ENCODE measurements at places on chromosomes 2 and 18. TPM values are rescaled to one million over a fixed set of nuclear protein-coding genes. Genes with fewer than 3 reads are reported as not detected.
A peak's percentile ranks its signal among the peaks of the same experiment; 100 is the strongest.

DNA sequence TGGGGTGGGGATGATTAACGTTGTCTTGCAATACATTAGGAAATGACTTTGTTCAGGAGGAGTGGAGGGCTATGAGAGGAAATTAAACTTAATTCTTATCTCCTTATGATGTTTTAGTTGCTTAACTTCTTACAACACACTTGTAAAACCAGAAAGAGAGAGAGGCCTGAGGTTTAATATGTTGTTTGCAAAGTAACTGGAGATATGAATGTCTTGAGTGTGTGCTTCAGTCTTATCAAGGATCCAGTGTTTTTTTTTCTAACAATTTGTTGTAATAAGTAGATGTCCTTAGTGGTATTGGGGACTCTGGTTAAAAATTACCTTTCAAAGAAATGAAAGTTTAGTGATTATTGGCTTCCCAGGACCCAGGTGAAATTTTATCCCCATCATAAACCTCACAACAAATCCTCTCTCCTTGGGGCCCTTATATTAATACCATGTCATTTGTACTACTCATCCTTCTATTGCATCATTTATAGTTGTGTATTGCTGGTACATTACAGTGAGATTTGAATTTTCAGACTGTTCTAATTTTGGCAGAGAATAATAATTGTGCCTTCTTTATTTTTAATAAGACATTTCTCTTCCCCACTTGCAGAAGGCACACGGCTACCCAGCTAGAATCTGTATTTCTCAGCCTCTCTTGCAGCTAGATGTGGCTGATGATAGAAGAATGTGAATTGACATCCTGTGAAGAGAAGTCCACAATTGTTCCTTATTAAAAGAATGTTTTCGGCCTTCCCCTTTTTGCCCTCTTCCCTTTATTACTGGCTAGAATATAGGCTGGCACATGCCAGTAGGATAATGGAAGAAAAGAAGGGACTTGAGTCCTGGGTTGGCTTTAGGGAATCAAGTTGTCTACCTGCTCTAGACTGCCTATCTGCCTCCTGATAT is 91.9 kb upstream of the CXCR4 start:
- no peak overlapping the region for H3K27ac ChIP-seq
- peaks cover 4% of the 10 kb centered on the region for H3K27me3 ChIP-seq
- no peak overlapping the region for H3K4me3 ChIP-seq
- no peak for DNase-seq
- H3K4me1 ChIP-seq: peaks cover 45% of the 10 kb centered on the region

GRCh38 chr2:134074619-134075018 is 179.3 kb upstream of the MGAT5 start:
- no peak for DNase-seq
- H3K4me3 ChIP-seq: no peak overlapping the region
- no peaks in the 10 kb centered on the region for H3K36me3 ChIP-seq
- H3K4me1 ChIP-seq: no peaks in the 10 kb centered on the region

- peaks cover 11% of the 10 kb centered on the region for H3K27me3 ChIP-seq
- no peak for DNase-seq
- no peaks in the 10 kb centered on the region for H3K4me1 ChIP-seq
- no peak overlapping the region for H3K27ac ChIP-seq
- no peak overlapping the region for H3K4me3 ChIP-seq
Measured at GRCh38 chr2:200751786-200752185, 59.9 kb upstream of the BZW1 start.

DNA sequence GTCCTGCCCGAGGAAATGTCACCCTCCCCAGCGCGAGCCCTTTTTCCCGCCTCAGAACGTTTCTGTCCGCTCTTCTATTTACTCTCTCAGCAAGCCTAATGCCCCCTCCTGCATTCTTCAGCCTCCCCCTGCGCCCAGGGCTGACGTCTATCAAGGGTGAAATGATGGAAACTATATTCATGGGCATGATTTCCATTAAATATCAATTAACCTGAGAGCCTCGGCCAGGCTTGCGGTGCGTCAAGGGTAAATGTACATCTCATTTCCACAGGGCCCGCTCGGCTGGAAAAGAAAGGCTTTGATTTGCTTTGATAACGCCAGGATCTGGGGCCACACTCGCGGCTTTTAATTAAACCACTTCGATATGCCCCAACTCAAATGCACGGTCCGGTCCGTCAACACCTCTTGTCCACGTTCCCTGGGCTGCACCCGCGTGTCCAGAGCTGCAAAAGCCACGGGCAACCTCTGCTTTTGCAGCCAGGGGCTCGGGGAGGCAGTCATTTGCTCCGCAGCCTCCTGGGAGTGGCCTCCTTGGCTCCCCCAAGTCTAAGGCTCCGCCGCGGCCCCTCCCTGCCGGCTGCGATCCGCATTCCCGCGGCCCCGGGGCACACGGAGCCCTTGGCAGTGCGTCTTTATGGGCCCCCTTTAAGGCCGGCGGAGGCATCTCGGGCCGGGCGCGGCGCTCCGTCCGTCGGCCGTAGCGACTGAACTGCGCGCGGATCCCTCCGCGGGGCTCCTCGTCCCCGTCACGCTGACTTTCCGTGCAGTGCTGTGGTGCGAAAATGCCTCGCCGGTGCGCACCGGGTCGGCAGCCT is at the start of gene HOXD8:
Gene HOXD8, plus strand, starts transcription at position 724 of the 815 bp plus-strand sequence. CDS start 662 bp downstream, outside the sequence.
- H3K27me3 ChIP-seq: peaks cover 79% of the 10 kb centered on the region
- DNase-seq: no peak
- H3K36me3 ChIP-seq: no peaks in the 10 kb centered on the region

- H3K4me3 ChIP-seq: peak overlapping the region; percentile 32
- peaks cover 48% of the 10 kb centered on the region for H3K4me1 ChIP-seq
- no peak for DNase-seq
- peak overlapping the region; percentile 50 for H3K27ac ChIP-seq
- no peaks in the 10 kb centered on the region for H3K36me3 ChIP-seq
- H3K27me3 ChIP-seq: no peaks in the 10 kb centered on the region
Measured at GRCh38 chr2:168471163-168471475, 15.0 kb downstream of the CERS6 start.

DNA sequence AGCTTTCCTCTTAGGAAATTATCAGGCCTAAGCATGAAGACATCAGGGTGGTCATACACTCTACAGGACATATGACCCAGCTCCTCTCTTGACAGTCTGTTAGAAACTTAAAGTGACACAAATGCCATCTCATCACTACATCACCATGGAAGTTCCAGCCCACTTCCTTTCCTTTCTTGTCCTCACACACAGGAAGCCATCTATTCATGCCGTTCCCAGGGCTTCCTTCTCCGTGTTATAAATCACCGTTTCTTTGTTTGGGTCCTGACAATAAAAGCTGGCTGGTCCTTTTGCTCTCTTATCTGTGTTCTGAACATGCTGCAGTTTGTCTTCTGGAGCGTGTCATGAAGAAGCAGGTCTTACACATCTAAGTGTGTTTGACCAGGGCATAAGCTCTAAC is 692.1 kb upstream of the CELF4 start:
- DNase-seq: no peak
- no peaks in the 10 kb centered on the region for H3K27me3 ChIP-seq
- H3K36me3 ChIP-seq: no peaks in the 10 kb centered on the region
- H3K4me3 ChIP-seq: no peak overlapping the region

DNA sequence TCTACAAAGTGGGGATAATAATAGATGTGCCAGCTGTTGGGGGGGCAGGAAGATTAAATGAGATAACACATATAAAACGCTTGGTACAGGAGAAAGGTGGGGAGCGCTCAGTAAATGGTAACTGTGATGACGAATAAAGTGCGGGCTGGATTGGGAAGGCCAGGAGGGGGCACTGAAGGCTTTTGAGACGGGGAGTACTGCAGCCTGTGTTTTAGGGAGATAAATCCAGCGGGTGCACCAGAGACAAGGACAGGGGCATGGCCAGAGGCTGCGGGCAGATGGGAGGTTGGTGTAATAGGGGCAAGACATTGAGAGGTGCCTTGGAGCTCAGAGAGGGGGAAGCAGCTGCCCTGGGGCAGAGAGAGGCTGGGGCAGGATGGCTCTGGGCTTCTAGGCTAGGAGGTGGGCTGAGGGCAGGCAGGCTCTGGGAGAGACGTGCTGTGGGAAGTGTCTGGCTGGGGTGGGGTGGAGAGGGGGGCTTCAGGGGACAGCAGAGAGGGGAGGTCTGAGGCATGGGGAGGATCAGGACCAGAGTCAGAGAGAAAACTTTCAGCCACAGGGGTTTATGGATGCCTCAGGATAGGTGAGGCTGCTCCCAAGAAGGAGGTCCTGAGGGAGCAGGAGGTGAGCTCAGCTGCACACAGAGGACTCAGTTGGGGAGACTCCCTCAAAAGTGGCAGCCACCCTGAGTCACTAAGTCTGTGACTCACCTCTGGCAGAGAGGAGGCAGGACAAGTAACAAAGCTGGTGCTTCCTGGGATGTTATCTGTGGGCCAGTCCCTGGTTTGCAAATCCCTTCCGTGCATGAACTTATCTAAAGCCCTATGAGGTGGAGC is 18.8 kb downstream of the TEX44 start:
- peaks cover 23% of the 10 kb centered on the region for H3K27me3 ChIP-seq
- no peak for DNase-seq
- no peak overlapping the region for H3K27ac ChIP-seq
- H3K4me1 ChIP-seq: peaks cover 16% of the 10 kb centered on the region
- no peaks in the 10 kb centered on the region for H3K36me3 ChIP-seq

GRCh38 chr2:19078709-19079108 is 279.7 kb downstream of the OSR1 start:
- no peaks in the 10 kb centered on the region for H3K36me3 ChIP-seq
- peaks cover 2% of the 10 kb centered on the region for H3K27me3 ChIP-seq

GRCh38 chr2:37389989-37390765 is 45.7 kb downstream of the QPCT start:
- H3K36me3 ChIP-seq: no peaks in the 10 kb centered on the region
- peak; percentile 33 for DNase-seq
- H3K4me1 ChIP-seq: no peaks in the 10 kb centered on the region
- peak overlapping the region; percentile 16 for H3K4me3 ChIP-seq
- no peaks in the 10 kb centered on the region for H3K27me3 ChIP-seq

DNA sequence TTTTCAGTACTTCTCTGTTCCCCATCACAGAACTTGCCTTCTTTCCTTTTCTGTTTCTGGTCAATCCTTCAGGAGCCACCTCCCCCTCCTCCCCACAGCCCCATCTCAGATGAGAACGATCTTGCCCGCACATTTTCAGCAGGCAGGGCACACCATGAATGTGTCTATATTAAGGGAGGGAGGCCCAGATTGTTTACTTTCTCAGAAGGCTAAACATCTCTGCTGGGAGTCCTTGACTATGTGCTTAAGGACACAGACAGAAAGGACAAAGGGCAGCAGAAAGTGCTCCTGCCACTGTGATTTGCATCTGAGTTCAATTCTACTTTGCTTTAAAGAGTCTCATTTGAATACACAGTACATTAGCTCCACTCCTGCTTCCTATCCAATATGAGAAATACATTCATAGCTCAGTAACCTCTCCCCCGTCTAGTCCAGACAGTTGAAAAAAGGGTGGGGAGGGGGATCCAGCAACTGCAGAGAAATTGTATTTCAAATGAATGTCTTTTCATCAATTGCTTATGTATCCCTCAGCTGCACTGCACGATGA is 175.0 kb upstream of the PARD3B start:
- no peaks in the 10 kb centered on the region for H3K36me3 ChIP-seq
- H3K27ac ChIP-seq: no peak overlapping the region
- H3K4me1 ChIP-seq: no peaks in the 10 kb centered on the region
- peaks cover 2% of the 10 kb centered on the region for H3K27me3 ChIP-seq
- H3K4me3 ChIP-seq: no peak overlapping the region

DNA sequence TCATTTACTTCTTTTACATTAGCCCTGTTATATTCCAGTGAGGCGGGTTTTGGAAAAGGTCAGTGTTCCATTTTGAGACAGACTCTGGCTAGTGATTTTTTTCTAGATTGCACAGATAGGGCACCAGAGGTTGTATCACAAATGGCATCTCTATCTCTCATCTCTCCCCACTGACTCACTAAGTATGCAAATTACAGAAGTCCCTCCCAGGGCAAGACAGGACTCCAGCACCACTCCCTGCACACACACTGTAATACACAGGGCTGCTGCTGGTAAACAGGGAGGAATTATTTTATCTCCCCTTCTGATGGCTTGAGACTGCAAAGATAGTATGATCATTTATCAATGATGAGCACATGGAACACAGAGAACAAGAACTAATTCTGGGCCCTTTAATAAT is 46.2 kb downstream of the AKAIN1 start:
- no peaks in the 10 kb centered on the region for H3K27me3 ChIP-seq
- no peak for DNase-seq
- H3K27ac ChIP-seq: no peak overlapping the region
- no peaks in the 10 kb centered on the region for H3K36me3 ChIP-seq

- no peak for DNase-seq
- H3K27me3 ChIP-seq: no peaks in the 10 kb centered on the region
- H3K4me1 ChIP-seq: no peaks in the 10 kb centered on the region
- H3K4me3 ChIP-seq: no peak overlapping the region
- H3K36me3 ChIP-seq: no peaks in the 10 kb centered on the region
Measured at GRCh38 chr2:177545981-177546585, 153.5 kb downstream of the AGPS start.

DNA sequence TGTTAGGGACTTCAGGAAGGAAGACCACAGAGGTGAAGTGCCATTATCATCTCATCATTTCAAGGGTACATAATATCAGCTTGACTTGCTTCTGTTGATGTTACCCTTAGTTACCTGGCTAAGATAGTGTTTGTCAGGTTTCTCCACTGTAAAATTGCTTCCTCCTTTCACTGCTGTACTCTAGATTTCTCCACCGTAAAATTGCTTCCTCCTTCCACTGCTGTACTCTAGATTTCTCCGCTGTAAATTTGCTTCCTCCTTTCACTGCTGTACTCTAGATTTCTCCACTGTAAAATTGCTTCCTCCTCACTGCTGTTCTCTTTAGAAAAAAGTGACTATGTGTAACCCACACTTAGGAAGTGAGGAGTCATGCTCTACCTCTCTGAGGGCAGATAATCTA is 1460.3 kb downstream of the SUCLG1 start:
- H3K36me3 ChIP-seq: no peaks in the 10 kb centered on the region
- no peak for DNase-seq
- no peak overlapping the region for H3K27ac ChIP-seq
- no peak overlapping the region for H3K4me3 ChIP-seq

DNA sequence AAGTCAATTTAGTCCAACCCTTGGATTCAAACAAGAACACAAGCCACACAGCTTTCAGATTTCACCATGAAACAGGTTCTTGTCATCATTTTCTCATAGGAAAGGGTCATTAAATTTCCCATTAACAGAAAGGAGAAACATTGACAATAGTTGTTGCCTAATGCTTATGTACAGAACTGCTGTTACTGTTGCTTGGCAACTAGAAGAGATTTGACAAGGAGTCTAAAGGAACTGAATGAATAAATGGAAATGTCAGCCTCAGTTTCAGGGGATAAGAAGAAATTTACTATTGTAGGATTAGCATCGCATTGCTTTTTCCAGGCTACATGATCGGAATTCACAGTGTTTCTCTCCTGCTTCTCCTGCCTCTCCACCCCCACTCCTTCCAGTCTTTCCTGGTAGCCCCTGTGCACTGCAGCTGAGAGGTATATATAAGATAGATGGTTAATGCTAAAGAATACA is 90.3 kb downstream of the SPATS2L start:
- H3K36me3 ChIP-seq: no peaks in the 10 kb centered on the region
- no peaks in the 10 kb centered on the region for H3K27me3 ChIP-seq
- H3K4me1 ChIP-seq: no peaks in the 10 kb centered on the region

GRCh38 chr2:9407363-9407811 is 15.9 kb downstream of the ITGB1BP1 start:
- no peak overlapping the region for H3K4me3 ChIP-seq
- H3K4me1 ChIP-seq: no peaks in the 10 kb centered on the region
- no peak for DNase-seq

Gene DHRS9
- not detected for polyA plus RNA-seq

Gene CDH7
- not detected for polyA plus RNA-seq

Gene RHOB
- polyA plus RNA-seq: 0.91 TPM

Gene CD226
- polyA plus RNA-seq: 102 TPM
